ENCODE measurements at places on chromosomes 2 and 18. TPM values are rescaled to one million over a fixed set of nuclear protein-coding genes. Genes with fewer than 3 reads are reported as not detected.

The GLB1L gene
- 5.9 TPM for total RNA-seq

DNA sequence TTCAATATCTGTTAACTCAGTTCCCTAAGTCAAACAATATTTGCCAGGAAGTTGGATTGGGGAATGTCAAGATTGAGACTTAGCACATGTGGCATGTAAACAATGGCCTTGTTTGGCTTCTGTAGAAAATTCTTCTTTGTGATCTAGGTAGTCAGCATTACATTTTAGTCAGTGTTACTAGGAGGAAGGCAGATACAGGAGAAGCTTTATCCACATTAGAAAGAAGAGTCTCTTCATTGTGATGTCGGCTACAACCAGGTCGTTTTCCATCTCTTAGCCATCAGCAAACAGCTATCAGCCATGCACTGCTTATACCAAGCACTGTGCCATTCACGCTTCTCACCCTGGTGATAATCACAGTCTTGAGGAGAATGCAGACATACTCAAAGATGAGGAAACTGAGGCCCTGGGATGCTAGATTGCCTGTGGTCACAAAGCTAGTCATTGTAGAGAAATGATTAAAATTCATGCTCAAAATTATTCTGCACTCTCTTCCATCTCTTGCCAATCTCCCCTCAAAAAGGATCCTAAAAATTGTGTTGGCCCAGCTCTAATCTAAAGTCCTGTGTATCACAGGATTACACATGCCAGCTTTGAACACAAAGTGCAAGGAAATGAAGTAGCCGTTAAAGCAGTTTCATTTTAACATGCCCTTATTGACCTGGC is 3.2 kb downstream of the GALNT5 start:
- DNase-seq = no peak

- DNase-seq = no peak
Measured at GRCh38 chr2:237196409-237196808, 110.7 kb downstream of the COPS8 start.

GRCh38 chr2:112189001-112189556 is 50.9 kb downstream of the FBLN7 start:
- no peak for DNase-seq

DNA sequence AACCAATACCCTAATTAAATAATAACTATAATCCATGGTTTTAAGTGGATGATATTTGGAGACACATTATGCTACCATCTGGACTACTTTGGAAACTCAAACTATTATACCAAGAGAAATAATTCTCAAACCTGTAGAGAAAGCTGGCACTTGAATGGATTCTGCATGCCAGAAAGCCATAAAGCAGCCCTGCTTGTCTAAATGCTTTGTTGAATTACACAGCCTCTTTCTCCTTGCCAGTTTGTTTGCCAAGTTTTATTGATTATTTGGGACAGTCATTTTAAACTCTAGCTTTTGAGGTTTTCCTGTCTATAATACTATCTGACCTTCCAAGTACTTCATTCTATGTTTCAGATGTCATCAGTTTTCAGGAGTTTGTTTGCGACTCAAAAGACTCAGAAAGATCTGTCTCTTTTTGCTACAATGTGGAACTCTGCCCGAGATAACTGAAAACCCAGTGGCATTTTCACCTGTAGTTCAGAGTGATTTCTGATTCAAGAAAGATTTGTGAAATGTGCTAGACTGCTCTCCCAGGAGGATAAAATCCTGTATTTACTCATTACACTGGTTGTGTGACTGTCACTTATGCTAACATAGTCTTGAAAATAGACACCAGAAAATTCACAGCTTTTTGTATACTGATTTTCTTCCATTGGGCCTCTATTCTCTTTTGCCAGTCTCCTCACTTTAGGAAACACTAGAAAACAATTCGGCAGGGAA is 29.2 kb upstream of the MBOAT2 start:
- no peak for DNase-seq

- DNase-seq = no peak
Measured at GRCh38 chr18:59323931-59324622, 5.6 kb upstream of the CPLX4 start.

The MC2R gene
- total RNA-seq = not detected
